ENCODE measurements at places on chromosomes 7 and 10.
A peak's percentile ranks its signal among the peaks of the same experiment; 100 is the strongest.

- DNase-seq: no peak
Observed at GRCh38 chr7:150916670-150917069, 61.5 kb downstream of the KCNH2 start.

DNA sequence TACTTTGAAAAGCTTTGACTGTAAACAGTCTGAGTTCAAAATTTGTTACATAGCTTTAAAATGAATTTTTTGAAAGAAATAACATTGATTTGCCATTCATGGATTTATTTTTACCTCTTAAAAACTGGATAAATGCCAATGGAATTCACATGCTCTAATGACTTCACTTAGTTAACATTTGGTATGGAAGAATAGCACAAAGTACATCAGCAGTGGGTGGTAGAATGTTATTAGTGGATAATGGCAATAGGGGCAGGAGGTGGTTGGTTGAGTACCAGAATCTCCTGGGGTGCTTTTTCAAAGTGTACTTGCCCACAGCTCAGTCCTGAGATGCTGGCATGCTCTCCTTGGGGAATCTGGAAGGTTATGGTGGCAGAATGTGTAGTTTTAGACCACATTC lies 4.7 kb downstream of the PPP1R9A start:
- no peak for DNase-seq

DNA sequence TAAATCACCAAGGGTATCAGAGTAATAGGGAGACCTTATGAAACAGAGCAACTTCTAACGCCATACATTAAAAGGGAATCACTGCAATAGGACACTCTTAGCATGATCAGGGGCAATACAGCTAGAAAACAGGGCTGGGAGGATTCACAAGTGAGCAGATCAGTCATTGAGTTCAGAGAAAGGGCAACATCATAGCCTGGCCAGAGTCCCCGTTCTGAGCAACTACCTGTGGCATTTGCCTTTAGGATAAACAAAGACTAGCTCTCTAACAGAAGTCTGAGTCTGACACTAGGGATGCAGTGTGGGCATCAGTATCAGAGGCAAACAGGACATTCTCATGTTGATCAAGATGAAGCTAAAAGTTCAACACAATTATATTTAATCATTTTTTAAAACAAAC lies 297.9 kb downstream of the DGKB start:
- DNase-seq: no peak

- no peak for DNase-seq
Observed at GRCh38 chr10:96044736-96045135, 1.4 kb downstream of the CCNJ start.

DNA sequence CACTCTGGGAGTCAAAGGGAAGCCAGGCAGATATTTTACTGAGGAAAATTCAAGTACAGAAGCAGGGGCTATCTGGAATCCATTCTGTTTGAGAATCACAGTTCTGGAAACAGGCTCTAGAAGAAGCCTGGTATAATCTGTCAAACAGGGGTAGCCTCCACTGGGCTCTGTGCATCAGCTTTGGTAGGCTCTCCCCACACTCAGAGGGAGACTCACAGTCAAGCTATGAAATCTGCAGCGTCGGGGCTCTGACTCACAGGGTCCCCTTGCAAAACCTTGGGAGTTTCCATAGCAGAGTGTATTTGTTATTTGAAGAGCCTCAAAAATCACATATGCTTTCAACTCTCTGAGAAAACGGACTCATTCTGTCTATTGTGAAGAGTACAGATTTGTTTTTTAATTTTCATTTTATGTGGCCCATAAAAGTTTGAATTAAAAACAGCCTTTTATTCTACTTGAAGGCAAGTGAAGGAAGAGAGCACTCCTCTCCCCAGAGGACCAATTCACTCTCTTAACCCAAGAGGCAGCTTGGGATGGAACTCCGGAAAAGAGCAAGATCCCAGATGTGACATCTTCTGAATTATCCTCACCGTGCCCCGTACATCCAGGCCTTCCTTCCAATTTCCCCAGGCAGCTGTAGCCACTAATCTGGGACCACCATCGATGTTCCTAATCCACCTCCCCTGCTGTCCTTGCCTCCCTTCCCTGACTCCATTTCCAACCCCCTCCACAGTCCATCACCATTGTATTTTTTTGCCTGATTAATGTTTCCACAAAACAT lies 590.9 kb upstream of the MGMT start:
- no peak for DNase-seq

DNA sequence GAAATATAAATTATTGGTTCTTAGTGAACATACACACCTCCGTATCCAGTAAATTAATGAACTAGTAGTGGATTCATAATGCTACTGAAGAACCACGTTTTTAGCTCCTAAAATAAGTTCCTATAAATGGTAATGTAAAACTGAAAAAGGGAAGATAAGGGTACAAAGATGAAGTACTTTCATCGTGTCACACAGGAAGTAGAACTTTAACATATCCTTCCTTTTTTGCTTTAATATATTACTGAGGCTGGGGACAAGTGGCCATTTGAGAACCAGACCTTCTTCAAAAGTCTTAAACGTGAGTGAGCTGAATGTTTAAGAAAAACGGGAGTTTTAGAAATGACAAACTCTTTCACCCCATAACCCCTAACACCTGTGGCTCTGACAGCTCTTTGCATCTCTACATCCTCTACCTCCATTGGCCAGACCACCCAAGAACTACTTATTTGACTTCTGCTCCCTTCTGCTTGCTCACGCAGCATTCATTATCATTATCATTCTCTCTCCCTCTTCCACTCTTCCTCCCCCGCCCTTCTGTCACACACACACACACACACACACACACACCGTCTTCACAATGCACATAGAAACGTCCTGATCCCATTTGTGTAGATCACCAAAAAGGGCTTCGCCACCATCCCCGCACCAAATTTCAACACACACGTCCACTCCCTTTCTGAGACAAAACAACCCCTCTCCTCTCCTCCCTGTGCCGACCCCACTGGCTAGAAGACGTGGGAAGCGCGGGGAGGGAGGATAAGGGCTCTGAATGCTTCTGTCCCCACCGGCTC lies 677 bp downstream of the SKAP2 start:
- DNase-seq: no peak

DNA sequence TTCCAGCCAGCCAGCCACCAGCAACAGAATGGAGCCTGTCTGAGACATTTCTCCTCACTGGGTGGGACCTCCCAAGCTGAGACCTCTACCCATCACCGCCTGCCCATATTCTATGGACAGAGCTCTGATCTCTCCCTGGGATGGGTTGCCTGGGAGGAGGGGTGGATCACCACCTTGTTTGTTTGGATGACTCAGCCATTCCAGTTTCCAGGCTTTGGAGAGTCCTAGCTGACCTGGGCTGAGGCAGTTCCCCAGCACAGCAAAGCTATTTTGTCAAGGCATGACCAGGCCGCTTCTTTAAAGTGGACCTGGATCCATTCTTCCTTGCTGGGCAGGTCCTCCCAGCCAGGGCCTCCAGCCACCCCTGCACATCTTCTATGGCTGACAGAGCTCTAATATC lies 982.3 kb downstream of the DNAJB9 start:
- no peak for DNase-seq

DNA sequence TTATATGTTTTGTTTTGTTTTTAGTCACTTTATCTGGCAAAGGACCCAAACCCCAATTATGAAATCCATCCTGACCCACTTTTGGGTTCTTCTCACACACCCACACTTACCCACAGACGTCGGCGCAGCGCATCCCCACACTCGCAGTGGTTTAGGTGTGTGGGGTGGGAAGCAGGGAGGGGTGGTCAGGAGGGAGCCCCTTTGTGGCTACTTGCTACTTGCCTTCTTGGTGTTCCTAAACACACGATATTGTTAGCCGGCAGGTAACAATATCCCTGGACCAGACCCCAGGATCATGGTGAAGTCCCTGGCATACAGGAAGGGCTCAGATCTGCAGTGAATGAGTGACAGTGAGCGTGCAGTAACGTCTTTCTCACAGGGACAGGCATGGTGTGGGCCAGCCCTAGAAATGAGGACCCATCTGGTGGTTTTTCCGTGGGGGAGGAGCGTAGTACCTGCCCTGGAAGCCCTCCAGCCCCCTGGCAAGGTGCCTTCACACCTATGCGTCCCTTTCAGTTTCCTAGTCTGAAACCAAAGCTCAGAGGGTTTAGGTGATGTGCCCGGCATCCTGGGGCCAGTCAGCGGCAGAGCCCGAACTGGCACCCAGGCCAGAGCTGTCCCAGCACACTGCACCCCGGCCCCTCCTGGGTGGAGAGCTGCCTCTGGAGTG lies 4.4 kb downstream of the SPOCK2 start:
- DNase-seq: no peak

DNA sequence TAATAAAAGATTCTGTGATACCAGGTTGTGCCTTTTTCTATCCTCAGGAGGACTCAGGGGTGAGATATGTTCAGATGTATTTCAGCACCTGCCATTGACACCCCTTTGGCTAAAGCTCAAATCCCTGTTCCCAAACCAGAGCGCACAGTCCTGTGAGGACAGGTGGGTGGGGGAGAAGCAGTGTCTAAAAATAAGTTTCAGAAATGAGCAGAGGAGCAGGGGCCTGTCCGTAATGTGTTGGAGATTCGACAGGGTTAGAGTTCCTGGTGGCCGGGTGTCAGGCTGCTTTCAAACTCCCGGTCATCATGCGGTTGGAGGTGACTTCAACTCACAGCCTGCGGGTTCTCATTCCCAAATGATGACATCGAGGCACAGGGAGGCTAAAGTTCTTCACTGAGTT lies 211.5 kb downstream of the KLF6 start:
- DNase-seq: no peak

DNA sequence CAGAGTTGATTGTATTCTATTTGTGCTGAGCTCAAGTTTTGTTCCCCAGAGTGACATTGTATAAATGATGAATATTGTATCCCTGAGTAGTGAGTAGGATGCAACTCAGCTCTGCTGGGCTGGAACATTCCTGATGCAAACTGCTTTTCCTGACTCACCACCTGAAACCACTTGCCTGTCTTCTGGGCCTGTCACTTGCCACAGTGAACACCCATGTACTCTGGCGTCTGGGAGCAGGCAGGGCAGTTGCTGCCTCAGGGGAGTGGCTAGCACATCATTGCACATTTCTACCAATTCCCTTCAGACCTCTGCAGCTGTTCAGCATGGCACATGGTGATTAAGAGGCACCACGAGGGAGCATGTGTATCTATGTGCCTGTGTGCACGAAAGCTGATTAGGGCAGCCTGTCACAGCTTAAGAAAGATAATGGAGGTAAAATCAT lies 157.3 kb downstream of the SND1 start:
- peak; percentile 46 for DNase-seq

DNA sequence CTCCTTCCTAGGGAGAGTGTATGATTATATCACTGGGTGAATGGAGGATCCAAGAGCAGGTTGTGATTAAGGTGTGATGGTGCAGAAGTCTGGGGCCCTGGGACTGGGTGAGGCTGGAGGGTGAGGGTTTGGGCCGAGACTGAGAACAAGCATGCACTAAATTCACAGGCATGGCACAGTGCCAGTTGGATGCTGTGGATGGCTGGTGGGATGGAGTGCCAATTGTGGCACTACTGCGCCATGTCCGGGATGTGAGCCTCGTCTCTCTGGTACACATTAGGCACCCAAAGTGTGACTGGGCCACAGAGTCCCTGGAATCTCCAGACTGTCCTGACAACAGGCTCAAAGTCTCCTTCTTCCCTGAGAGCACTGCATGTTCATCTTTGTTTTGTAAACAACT lies 208.1 kb downstream of the EMX2 start:
- no peak for DNase-seq

DNA sequence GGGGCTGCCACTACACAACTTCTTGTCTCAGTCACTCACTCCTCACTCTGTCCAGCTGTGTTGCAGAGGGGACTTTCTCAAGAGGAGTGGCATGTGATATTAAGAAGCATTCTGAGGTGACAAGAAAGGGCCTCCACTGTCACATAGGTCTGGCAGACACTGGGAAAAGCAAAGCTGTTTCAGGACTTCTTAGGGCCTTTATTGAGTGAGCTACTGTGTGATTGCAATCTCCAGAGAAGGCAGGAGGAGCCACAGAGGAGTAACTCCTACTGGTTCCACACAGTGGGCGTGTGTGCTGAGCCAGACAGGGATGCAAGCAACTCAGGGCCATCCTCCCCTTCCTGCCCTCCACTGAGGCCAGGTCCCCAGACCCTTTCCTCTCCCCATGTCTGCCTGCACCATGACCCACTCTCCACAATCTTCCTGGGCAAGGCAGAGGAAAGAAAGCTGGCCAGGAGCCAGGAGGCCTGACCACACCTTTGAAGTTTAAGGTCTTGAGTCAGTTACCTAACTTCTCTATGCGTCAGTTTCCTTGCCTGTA lies 262.0 kb upstream of the ZMIZ1 start:
- DNase-seq: no peak

GRCh38 chr7:138460176-138460648 lies at the start of gene TRIM24:
Gene TRIM24 (plus strand): TSS chr7:138460259. CDS start chr7:138460549, 290 bp downstream.
- DNase-seq: no peak

DNA sequence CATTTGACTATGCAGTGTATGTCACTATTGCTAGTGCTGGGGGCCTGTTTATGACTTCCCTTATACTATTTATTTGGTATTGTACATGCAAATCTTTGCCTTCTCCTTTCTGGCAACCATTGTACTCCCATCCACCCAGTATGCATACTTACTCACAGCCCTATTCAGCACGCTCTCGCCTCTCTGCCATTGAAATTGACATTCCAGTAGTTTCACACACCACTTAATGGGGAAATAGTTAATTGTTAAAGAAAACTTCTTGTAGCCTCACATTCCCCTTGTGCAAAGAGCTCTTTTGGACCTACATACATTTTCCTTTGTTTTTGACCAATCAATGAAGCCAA lies 9.9 kb downstream of the CLDN12 start:
- no peak for DNase-seq

GRCh38 chr7:15099074-15099473 lies 196.5 kb upstream of the DGKB start:
- DNase-seq: no peak

DNA sequence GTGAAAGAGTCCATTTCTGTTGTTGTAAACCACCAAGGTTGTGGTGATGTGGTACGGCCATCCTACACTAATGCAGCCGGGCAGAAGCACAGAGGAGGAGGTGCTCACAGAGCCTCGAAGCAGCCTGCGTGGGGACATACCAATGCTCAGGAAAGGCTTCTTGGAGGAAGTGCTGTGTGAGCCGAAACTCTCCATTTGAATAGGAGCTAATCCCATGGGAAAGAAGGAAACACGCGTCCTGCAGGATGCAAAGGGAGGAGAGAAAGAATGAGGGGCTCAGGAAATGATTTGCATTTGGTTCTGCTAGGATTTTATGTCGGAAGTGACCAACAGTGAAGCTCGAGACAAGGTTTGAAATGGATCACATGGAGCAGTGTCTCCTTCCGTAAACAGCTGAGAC lies 477.9 kb upstream of the ANKRD30A start:
- DNase-seq: no peak

- DNase-seq: no peak
Observed at GRCh38 chr10:25934621-25935139, 651 bp downstream of the MYO3A start.

GRCh38 chr7:105838627-105839231 lies 37.7 kb downstream of the ATXN7L1 start:
- no peak for DNase-seq
